ENCODE measurements at places on chromosomes 6 and 20.

- peak; percentile 35 for DNase-seq
Measured at GRCh38 chr20:25341716-25342680, 48.6 kb downstream of the ABHD12 start.

GRCh38 chr20:15622368-15622767 lies 950.9 kb downstream of the KIF16B start:
- no peak for DNase-seq

- no peak for DNase-seq
Measured at GRCh38 chr20:38430679-38431325, 4.3 kb downstream of the SNHG17 start.

GRCh38 chr6:26312096-26312463 lies 52.9 kb upstream of the BTN3A2 start:
- no peak for DNase-seq

- DNase-seq = no peak
Measured at GRCh38 chr6:167797476-167798265, 29.0 kb upstream of the AFDN start.

GRCh38 chr6:125787791-125788190 lies 3.0 kb upstream of the NCOA7 start:
- no peak for DNase-seq

GRCh38 chr6:133504158-133504557 lies 263.0 kb downstream of the EYA4 start:
- no peak for DNase-seq

- no peak for DNase-seq
Measured at GRCh38 chr6:128963561-128963960, 80.6 kb downstream of the LAMA2 start.

DNA sequence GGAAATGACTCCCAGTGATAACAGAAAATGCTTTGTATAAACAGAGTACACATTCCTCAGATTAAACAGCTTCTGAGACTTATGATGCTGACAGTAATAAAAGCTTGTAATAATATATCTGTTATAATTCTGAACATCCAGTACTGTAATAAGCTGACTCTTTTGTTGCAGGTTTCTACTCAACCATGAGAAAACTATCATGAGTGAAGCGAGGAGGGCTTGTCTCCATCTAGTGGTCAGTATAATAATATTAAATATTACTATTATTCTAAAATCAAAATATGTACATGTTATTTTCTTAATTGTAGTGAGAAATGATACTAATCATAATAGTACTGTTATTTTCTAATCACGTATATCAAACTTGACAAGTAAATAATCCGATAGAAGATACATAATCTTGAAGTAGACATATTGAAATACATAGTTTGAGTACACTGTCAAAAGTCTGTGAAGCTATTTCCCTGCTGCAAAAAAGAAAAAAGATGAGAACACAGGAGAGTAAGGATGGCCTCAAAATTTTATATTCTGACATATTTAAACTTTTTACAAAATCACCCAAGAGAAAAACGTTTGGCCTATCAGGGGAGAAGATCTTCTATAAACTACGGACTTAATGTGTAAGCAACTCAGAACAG lies 183.1 kb downstream of the MOXD1 start:
- no peak for DNase-seq

GRCh38 chr6:10303608-10304506 lies 111.0 kb downstream of the TFAP2A start:
- no peak for DNase-seq

- no peak for DNase-seq
Measured at GRCh38 chr6:34324738-34325444, 67.6 kb downstream of the NUDT3 start.

DNA sequence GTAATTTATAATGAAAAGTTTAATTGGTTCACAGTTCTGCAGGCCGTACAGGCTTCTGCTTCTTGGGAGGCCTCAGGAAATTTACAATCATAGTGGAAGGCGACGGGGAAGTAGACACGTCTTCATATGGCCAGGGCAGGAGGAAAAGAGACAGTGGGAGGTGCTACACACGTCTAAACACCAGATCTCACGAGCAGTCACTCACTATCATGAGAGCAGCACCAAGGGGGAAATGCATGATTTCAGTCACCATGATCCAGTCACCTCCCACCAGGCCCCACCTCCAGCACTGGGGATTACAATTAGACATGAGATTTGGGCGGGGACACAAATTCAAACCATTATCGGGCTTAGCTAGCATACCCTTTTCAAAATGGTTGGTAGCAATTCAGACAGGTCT lies 41.2 kb downstream of the EIF2S2 start:
- no peak for DNase-seq

GRCh38 chr20:35891375-35891774 lies 62.9 kb downstream of the SCAND1 start:
- DNase-seq = no peak

DNA sequence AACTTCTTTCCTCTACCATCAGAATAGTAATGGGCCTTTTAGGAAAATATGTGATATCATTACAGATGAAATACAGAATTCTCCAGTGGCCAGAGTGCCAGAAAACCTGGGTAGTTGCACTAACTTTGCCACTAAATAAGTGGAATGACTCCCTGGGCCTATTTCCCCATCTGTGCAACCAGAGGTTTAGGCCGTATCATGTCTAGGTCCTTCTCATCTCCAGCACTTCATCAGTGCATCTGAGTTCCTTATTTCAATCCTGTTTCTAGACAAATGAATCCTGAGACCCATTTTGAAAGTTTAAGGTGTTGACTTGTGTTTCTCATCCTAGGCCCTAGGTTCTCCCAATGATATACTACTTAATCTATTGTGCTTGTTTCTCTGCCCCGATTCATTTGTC lies 236.2 kb downstream of the CD83 start:
- DNase-seq = no peak

DNA sequence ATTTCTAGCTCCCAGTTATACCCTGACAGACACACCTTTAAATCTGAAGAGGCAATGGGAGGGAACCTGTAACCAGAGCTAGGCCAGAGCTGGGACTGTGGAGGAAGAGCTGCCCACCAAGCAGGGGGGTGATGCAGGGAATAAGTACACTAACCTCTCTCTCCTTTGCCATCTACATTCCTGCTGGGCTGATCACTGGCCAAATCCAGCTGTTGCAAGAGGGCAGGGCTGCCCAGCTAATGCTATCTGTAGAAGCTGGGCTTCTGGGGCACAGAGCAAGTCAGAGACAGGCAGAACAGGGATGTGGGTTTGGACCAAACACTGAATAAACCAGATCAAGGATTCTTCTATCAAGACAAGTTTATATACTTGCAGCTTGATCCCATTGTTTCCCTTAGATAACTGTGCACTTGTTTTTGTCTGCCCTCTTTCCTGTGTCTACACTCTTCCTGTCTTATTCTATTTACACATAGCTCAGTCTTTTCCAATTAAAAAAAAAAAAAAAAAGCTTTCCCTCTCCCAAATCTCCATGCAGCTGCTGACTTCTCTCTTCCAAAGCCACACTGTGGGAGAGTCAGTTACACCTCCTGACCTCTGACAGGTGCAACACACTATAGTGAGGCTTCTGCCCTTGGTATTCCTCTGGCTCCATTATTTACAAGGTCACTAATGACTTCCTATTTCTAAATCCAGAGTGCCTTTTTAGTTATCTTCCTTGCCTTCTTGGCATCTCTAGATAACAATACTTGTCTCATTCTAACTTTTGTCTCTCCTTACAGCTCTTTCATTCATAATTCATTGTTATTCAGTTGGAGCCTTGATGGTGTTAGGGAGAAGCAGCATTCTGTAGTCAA lies 43.7 kb downstream of the TRIM38 start:
- DNase-seq = no peak

DNA sequence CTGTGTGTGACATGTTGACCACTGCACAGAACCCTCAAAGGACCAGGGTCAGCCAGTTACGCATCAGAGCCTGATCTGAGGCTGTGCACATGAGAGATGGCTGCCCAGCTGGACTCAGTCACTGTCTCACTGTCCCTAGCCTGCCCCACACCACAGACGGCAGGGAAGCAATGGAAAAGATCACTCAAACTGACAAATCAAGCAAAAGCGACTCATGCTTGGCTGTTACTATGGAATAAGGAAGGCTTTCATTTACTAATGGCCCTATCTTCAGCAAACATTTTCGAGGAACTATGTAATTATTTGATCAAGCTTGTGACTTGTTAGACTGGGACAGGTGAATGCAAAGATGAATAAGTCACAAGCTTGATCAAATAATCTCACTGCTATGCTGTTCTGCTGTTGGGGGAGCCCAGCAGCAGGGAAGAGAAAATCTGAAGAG lies 137.0 kb downstream of the SLC23A2 start:
- no peak for DNase-seq

DNA sequence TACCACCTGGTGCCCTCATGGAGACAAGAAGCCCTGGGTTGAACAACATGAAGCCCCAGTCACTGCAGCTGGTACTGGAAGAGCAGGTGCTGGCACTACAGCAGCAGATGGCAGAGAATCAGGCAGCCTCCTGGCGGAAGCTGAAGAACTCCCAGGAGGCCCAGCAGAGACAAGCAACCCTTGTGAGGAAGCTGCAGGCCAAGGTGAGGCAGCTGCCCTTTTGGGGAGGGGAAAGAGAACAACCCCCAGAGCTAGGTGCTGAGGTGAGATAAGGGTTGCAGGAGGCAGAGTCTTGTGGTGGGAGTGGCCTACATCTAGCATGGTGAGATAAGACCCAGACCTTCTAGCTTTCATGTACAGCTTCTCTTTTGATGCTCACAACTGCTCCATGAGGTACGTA lies 7.0 kb downstream of the CEP250 start:
- no peak for DNase-seq

DNA sequence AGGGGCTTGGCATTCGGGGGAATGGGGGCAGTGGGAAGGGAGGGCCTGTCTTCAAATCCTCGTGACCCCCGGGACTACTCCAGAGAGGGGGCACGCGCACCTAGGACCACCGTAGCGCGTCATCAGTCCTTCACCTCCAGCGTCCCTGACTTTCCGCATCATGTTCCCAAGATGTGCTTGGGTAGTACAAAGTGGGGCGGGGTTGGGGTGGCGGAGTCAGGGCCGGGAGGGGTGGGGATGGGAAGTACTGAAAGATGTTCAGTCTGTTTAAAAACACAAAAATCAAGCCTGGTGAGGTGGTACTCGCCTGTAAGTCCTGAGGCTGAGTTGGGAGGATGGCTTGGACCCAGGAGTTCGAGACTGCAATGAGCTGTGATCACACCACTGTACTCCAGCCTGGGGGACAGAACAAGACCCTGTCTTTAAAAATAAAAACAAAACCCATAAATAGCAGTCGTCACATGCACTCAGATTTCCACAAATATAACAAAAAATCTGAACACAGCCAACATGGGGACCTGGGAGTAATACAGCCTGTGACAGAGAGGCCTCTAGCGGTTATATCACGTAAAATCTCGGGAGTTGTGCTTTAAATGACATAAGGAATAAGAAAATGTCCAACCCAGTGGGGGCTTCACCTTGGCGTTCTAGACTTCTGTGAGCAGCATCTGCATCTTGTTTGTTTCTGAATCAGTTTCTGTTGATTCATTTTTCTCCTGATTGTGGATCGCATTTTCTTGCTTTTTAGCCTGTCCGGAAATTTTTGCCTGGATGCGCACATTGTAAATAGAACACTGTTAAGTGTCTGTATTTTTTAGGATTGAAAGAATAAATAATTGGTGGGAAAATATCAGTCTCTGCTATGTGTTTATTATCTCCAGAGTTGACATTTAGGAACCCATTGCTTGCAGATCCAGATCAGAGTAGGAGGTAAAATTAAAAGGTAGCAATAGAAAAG lies 698 bp upstream of the LRP11 start:
- DNase-seq = peak; percentile 24

DNA sequence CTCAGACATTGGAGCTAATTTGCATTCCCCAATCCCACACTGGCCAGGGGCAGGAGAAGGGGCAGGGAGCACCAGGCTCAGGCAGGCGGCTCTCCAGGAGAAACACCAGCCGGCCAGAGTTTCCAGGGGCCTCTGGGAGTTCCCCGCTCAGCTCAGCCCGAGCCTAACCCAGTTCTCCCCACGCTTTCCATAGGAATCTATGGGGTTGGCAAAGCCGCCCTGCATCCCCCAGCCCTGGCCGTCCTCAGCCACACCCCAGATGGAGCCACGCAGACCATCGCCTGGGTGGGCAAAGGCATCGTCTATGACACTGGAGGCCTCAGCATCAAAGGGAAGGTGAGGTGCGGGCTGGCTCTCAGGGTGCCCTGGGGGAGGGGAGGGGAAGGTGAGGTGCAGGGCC lies 8.2 kb downstream of the NPEPL1 start:
- DNase-seq = no peak

DNA sequence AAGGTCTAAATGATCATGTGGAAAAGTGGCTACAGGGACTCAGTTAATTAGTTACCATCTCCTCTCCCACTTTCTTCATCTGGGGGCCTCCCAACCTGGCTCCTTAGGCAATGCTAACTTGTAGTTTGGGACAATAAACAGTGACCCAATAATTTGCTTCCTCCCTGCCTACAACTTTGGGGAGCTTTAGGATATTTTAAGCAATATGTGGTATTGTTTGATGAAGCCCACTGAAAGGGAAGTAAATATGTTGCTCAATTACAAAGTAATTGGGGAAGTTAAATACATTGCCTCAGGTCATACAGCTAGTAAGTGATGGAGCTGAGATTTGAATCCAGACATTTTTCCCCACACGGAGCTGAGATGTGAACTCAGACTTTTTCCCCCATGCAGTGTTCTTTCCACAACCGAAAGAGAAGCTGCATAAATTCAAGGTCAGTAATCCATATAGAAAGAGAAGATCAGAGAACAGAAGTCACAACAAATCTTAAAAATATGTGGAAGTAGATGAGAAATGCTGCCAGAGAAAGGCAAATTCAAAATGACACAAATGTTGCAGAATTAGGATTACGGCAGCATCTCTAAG lies 26.6 kb downstream of the ZHX3 start:
- DNase-seq = no peak

- DNase-seq = no peak
Measured at GRCh38 chr20:57001126-57001767, 265.2 kb downstream of the BMP7 start.

DNA sequence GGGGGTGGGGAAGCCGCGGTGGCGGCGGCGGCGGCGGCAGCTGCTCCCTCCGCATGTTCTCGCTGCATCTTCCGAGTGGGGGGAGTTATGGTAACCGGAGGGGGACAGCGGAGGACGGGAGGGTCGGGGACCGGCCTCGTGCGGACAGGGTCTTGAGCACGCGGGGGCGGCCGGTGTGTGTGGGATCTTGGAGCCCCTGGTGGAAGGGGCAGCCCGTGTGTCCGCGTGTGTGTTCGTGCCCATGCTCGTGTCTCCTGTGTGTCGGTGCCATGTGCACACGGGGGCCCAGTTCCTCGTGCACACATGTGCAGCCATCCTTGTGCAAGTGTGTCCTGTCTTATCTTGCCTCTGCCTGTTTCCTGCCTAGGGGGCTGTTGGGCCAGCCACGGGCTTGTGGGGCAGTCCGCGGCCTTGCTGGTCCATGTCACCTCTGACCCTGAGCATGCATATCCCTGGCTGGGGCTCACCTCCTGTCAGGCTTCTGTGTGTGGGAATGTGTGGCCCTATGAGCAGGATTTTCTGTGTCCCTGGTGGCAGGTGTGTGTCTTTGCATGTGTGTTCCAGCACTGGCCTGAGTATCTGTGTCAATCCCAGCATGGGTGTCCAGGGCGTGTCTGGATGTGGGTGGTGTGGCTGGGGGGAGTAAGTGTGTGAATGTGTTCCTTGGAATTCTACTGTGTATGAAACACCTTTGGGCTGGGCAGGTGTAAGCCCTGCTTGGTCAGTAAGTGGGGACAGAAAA lies 8.5 kb downstream of the SYNGAP1 start:
- DNase-seq = no peak

Data from thymus (tissue), 14 donors.